CD8-positive, alpha-beta T cell (primary cell): ENCODE measurements at places on chromosomes 2 and 18. TPM values are rescaled to one million over a fixed set of nuclear protein-coding genes. Genes with fewer than 3 reads are reported as not detected.

KIF1A gene
- total RNA-seq, result not detected

GRCh38 chr2:24158131-24158530, 16.7 kb upstream of the FAM228A start:
- DNase-seq, result no peak

GRCh38 chr2:233603520-233603919, 13.9 kb upstream of the UGT1A8 start:
- DNase-seq, result no peak

- no peak for DNase-seq
These were observed 48.9 kb upstream of the AAK1 start for GRCh38 chr2:69692424-69692823.
